ENCODE measurements at places on chromosomes 4 and X.

DNA sequence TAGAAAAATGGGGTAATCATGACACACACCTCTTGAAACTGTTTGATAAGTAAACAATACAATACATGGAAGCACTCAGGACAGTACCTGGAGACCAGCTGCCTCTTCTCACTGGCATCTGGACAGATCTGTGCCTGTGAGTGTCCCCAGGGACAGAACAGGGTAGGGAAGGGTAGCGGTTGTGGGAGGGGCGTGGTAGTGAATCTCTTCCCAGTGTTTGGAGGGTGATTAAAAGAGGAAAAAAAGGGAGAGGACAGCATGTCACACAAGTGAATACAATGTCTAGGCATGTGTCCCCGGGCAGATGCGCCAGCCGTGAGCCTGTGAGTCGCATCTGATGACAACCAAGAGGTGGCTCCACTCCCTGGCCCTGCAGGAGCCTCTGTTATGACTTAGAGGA, 138.8 kb upstream of the MSX1 start:
- DNase-seq, result no peak

DNA sequence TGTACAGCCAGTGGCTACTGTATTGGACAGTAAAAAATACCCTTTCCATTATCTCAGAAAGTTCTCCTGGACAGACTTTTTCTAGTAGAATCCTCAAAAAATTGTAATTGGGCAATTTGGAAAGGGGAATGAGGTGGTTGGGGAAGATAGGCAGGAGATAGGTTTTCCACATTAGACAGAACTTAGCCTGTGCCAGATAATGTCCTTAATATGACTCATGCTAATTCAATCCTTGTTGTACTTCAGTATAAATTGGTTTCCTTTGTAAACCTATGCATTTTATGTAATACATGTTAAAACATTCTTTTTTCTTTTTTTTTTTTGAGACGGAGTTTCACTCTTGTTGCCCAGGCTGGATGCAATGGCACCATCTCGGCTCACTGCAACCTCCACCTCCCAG, 8.9 kb downstream of the EIF4E start:
- no peak for DNase-seq

DNA sequence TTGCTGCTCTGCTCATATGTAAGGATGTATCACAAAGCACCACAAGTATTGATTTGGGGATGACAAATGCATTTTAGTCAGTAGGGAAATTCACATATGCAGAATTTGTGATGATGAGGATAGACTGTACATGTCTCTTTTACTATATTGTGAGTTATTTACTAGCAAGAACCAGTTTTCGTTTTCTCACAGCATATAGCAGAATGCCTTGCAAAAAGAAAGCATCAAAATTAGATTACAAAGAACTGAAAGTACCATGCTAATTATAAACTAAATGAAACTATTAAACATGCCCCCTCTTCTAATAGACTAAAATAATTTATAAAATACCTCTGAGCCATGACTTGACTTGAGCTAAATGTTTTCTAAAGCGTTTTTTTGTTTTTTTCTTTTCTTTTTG, 20.1 kb downstream of the TNIP3 start:
- no peak for DNase-seq

GRCh38 chrX:2697306-2697705, 6.2 kb downstream of the CD99 start:
- no peak for DNase-seq

DNA sequence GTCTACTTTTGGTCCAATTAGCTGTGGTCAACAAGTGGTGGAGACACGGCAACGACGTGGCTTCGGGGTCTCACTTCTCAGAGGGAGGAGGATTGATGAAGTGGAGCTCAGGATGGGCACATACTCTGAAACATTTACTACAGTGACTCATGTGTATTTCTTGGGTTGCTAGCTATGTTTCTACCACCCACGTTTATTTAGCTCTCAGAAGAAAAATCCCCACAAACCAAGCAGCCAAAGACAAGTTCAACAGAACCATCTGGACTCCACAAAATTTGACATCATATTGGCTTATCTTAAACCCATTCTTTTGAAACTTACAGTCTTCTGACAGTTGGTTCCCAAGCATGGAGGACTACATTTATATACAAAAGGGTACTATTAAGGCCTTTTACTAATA, 158.0 kb downstream of the CBLL2 start:
- DNase-seq, result no peak

DNA sequence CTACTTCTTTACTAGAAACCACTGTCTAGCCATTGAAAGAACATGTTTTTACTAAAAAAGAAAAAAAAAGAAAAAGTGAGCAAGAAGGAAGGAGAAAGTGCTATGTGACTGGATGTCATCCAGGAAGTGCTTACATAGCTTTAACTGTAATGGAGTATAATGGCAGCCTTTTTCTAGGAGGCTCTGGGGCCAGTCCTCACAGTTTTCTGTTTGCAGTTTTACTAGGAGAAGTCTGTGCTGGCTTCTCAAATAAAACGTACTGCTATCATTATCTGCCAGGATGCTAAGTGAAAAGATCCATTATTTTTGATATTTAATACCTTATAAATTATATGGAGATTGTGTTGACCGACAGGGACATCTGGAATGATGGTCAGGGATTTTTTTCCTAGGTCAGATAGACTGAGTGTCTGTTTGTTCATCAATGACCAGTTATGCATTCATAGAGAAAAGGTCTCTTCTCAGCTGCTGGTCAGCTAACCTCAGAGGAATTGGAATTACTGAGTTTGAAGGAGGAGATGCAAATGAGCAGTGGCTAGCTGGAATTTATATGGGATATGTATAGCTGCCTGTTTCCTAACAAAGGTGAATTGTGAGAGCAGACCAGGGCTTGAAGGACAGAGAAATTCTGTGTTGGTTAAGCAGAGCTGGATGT, 21.7 kb downstream of the LPAR4 start:
- DNase-seq, result no peak

DNA sequence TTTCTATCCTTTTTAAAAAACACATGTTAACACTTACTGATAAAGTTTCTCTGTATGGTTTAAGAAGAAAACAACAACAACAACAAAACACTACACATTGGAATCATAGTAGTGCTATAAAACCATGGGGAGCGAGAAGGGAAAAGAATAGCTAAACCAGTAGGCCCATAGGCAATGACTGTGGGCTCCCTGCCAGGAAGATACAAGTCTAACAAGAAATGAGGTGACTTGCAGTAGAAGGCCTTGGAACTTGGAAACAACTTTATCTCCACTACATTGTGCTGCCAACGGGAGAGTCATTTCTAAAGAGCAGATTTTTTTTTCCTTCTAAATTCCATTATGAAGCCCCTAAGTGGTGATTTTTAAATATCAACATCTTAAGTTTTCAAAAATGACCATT, 78.0 kb downstream of the GPC4 start:
- no peak for DNase-seq

DNA sequence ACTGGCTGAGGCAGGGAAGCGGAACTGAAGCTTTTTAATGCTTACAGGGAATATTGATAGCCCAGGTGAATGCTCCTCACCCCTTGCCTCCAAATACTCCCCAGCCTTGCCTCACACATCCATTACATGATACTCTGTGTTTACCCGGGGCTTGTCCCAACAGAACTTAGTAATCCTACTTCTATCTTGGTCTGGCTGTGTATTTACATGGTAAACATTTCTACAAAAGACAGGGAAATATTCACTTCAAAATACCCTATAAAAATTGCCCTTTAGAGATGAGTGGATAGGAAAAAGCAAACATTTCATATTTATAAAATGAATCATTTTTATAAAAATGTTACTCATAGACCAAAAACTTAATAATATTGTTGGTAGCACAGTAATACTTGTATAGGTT, 120.1 kb downstream of the NHS start:
- no peak for DNase-seq

DNA sequence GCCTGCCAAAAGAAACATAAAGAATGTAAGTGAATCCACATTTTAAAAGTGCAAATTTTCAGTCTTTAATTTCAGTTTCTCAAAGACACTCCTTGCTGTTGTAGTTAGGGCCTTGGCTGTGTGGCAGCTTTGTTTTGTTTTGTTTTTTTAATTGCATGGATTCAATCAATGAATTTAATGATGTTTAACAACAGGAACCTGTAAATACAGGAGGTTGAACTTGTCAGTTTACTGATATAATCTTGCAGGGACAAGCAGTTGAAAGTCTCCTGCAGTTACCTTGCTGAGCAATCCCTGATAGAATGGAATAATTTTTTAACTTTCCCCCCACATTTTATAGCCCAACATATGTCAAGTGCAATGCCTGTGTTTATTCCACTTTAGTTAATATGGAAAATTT, 528.3 kb upstream of the PCDH7 start:
- DNase-seq, result no peak

DNA sequence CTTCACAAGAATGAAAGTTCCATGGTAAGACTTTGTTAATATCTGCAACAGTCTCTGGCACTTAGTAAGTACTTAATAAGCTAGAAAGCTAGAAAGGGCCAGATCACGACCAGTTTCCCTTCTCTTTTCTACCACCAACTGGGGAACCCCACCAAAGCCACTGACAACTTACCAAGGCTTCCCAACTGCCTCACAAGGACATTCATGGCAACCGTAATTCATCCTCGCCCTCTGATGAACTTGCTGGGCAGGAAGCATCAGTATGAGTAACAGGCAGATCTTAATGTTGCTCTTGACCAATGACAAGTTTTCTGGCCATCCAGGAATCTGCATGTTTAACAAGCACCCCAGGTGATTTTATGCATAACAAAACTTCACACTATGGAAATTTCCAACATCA, 23.2 kb upstream of the ZCCHC13 start:
- no peak for DNase-seq

GRCh38 chrX:43008356-43008755, 230.4 kb upstream of the PPP1R2C start:
- no peak for DNase-seq

DNA sequence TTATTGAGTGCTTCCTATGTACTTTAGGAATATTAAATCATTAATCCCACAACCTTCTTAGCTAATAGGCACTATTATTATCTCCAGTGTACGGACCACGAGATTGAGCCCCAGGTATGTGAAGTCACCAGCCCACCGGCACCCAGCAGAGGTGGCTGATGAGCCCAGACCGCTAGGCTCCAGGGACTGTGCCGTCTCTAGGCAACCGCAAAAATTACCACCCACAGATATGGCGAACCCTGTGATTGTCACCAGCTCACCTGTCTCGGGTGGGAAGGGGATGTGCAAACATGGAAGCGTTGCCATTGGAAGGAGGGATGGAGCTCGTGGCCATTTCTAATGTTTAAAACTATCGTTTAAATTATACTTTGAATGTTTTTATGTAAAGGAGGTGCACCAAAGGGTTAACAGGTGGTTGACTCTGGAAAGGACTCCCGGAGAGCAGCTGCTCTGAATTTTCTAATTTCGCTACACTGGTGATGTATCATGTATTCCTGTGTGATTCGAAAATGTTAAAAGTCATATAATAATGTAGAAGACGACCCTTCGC, 21.0 kb upstream of the JAKMIP1 start:
- DNase-seq, result no peak

GRCh38 chr4:25884031-25884782, 21.4 kb upstream of the SEL1L3 start:
- DNase-seq, result peak; percentile 49

DNA sequence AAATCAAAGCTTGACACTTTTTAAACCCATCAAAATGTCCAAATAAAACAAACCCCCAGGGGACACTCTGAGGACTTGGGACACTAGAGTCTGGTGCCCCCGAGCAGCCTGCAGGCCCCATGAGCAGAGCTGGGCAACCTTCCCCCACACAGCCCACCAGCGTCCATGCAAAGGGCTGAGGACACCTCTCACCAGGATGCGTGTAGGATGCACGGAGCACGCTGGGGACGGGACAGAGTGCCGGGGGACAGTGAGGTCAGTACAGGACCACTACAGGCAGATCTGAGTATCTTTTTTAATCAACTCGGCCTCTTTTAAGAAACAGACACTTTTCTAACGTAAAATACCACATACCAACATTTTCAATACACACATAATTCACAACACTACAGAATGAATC, 6.9 kb downstream of the GAK start:
- DNase-seq, result no peak

DNA sequence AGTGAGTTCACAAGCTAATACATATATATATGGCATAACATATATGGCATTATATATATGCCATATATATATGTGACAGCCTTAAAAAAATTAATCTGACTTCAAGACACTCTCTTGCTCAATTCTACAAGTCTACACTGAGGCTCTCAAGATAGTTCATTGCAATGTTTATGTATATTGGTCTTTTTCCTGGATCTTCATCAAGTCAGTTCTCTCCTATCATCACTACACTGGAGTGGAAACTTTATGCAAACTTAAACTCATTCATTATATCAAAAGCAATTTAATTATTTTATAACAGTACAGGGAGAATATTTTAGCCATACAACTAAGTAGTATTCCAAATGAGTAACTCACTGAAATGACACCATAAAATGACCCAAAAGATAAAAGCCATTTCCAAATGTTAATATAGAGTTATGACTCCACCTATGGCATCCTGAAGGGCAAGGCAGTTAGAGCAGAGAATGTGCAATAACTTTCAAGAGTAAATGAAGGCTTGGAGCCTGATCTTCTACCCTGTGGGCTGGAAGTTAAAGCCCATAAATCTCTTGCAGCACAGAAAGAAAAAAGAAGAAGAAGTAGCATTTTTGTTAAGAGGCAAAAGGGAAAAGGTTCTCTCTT, 176.3 kb upstream of the SLIT2 start:
- no peak for DNase-seq

DNA sequence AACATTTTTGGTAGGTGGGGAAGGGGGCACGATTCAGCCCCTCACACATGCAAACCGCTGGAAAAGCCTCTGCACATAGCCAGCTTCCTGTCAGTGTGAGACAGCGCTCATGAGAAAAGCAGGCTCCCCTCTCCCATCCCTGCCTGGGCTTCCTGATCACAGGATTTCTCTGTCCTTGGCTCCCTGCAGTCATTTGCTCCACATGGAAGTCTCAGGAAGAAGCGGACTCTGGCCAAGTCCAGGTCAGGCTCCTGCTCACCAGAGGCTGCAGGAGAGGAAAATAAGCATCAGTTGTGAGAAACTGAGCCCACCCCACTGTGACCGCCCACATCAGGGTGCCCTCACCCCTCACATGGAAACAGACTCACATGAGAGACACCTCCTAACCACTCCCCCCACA, 664.3 kb upstream of the TENM3 start:
- no peak for DNase-seq

GRCh38 chr4:129350834-129351721, 255.1 kb downstream of the C4orf33 start:
- DNase-seq, result no peak

- no peak for DNase-seq
Observed at GRCh38 chr4:1530356-1530755, 124.1 kb upstream of the NKX1-1 start.

GRCh38 chr4:57148831-57149505, 38.8 kb upstream of the IGFBP7 start:
- DNase-seq, result peak; percentile 65

DNA sequence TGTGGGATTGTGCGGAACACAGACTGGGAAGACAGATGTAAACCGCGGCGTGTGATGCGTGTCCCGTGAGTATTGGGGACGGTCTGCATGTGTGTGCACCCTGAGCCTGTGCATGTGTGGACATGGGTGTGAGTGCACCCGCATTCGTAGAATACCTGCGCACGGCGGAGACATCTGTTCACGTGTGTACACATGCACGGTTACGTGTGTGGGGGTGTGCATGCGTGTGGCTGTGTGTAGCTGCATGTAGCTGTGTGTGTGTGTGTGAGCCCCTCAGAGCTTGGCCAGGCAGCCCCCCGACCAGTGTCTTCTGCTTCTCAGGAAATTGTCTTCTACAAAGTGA, 19.6 kb downstream of the ATP5ME start:
- DNase-seq, result no peak

All from non-pigmented ciliary epithelial cell (primary cell).